GOT3 (cell line): ENCODE measurements at places on chromosomes 3 and 15.

DNA sequence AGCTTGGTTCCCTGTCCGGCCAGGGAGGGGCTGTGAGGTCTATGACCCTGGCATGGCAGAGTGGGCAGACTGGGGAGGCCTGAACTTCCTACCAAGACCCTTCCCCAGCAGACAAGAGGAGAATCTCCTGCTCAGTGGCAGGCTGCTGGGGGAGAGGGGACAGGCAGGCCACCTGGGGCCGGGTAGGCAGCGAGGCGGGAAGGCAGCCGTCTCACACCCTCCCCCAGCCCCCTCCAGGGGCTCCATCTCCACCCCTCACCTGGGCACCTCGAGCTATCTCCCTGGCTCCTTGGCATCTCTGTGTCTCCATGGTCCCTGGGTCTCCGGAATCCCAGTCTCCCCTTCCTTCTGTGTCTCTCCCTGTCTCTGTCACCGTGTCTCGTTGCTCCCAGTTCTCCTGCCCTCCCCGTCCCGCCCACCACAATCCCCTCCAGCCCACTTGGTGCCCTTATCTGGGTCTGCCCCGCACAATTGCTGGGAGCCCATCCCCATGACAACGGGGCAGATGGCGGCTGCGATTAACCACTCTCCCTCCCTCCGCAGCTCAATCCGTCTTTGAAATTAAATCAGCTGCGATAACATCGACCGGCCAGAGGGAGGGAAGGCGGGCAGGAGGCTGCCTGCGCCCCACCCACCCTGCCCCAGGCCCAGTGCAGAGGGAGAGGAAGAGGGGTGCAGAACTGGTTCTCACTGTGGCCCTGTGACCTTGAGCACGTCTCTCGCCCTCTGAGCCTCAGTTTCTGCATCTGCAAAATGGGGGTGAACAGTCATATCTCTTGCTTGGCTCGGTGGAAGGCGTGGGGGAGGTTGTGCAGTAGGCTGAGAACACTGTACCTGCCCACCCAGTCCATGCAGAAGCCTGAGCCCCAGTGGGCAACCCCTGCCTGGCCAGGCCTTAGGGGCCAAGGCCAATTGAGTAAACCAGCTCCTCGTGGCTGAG lies 9.6 kb downstream of the DNAJB8 start:
- no peak for DNase-seq

DNA sequence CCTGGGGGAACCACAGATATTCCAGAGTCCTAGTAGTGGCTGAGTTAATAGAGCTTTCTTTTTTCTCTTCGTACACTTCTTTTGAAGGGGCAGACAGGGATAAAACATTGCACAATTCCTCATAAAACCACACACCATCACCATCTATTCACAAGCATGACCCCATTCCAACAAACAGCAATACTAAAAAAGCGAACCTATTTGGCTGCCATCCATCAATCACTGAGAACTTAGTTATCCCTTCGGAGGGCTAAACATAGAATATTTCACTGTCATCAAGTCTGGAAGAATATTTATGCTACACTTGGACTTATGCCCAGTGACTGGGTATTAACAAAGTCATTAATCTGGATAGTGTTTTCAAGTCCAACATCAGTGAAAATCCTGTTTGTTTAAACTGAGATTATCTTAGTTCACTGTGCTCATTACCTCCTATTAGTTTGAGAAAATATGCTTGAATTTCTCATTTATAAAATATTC lies 80.3 kb upstream of the PRTG start:
- DNase-seq, result no peak

DNA sequence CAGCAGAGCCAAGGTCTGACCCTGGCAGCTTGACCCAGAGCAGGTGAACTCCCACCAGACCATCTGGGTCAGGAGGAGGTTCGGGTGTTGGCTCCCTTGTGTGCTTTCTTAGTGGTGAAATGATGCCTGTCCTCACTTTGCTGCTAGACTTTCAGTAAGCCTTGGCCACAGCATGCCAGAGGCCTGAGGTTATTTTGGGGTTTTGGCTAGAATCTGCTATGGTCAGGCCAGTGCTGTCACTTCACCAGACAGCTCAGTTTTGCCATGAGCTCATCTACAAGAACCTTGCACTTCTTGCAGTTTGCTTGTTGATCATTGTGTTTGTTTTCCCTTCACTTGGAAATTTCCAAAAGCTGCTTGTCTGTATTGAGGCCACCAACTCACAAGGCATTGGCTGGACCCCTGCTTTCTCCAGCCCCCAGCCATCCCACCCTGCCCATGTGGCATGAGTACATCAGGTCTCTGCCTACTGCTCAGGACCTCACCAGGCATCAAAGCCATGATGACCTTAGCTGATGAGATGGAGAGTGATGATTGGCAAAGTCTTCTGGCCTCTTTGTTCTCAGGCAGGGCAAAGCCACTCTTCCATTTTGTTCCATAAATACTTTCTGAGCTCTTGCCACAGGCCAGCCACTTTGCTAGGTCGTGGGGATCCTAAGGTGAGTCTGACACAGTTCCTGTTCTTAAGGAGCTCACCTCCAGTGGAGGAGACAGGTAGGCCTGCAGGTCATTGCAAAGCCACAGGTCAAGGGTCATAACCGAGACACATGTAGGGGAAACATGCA lies 122.6 kb downstream of the ARNT2 start:
- peak; percentile 10 for DNase-seq

GRCh38 chr3:107408513-107408912 lies 31.3 kb downstream of the CCDC54 start:
- DNase-seq, result no peak

DNA sequence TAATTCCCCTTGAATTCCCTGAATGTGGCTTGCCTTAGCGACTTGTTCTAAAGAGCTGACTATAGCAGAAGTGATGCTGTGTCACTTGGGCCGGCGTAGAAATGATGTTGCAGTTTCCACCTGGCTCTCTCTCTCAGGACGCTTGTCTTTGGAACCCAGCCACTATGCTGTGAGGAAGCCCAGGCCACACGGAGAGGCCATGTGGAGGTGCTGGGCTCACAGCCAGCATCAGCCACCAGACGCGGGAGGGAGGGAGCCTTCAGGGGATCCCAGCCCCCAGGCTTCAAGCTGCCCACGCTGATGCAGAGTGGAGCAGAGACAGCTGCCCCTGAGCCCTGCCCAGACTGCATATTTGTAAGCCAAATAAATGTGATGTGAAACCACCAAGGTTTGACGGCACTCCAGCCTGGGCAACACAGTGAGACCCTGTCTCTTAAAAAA lies 18.6 kb downstream of the RNU5B-1 start:
- no peak for DNase-seq
